ENCODE measurements at places on chromosomes 2 and 18.

DNA sequence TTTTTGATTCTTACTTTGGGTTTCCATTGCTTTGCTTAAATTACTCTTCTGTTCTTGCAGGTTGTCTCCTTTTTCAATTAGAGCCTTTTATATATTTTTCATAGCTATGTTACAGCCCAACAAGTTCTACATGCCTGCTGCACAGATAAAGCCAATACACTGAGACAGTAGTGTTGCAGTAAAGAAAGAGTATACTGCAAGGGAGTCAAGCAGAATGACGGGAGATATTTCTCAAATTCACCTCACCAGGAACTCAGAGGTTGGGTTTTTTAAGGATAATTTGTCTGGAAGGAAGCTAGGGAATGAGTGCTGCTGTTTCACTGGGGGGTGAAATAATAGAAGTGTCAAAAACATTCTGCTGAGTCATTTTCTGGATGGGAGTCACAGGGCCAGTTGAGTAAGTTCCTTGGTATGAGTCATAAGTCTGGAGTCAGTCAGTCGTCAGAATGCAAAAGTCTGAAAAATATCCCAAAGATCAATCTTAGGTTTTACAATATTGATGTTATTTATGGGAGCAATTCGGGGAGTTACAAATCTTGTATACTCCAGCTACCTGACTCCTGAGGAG, 193.0 kb upstream of the RGPD4 start:
- no peak for DNase-seq

GRCh38 chr18:24500217-24500616, 39.8 kb downstream of the HRH4 start:
- no peak for DNase-seq

DNA sequence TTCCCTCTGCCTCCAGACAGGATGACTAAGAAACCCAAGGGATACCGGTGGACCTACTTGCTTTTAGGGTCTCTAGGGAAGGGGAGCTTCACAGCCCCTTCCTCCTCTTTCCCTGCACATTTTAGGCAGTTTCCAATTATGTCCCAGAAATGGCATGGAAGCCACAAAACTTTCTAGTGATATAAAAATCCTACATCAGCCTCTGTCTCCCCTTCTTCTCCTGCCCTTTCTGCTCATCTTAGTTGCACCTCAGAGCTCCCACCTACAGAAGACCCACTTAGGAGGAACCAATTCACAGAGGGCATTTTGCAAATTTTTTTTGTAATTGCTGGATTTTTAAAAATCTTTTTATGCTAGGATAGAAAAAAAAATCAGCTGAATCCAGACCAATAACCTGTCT, 263.1 kb downstream of the TNS1 start:
- DNase-seq = no peak

DNA sequence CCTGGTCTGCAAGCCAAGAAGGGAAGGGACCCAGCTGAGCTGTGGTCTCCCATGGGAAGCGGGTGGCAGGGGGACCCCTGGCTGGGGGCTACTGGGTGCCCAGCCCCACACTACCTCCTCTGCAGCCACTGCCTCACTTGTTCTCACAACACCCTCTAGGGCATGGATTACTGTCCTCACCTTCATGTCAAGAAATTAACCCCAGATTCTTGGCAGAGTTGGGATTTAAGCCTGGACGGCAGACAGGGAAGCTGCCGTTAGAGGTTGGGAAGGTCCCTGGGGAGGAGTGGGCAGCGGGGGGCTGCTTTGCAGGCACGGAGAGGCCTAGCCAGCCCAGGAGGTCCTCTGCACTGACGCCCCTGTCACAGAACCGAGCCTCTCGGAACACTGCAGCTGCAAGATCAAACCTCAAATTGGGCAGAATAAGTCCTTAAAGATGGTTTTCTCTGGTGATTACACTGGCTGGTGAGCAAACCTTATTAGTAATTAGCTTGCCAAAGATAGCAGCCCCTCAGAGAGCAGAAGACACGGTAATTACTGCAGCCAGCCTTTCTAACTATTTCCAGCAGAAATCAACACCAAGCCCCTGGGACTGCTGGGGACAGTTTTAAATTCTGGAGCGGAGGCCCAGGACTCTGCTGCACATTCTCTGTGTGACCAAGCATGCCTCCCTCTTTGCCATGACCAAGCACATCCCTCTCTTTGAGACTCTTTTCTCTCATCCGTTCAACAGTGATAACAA, 35.9 kb downstream of the KCNF1 start:
- DNase-seq = no peak

DNA sequence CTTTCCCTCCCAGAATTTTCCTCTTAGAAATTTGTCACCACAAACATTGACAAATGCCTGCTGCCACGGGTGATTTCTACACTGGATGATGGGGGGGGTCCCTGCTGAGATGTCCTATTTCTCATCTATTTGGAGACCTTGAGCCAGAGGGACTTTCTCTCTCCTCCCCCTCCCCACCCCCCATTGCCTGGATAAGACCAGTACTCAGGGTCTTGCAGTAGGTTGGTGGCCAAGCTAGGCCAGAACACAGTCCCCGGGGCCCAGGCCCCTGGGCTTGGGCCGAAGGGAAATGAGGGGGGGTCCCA, 560 bp upstream of the DUSP2 start:
- DNase-seq = no peak

DNA sequence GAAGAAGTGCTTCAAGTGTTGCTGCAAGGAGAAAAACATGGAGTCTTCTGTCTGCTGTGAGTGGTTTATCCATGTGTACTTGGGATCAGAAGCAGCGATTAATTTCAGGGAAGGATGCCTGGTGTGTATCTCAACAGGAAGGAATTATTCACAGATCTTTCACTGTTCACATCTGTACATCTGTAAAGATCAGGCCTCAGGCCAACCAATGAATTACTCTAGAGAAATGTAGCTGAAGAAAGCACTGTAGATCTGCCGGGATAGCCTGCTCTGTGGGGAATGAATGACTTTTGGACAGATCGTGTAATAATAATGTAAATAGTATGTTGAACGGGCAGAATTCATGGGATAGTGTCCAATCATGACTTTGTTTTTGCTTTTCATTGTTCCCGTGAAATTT, 54.0 kb upstream of the SPP2 start:
- no peak for DNase-seq

- peak; percentile 97 for DNase-seq
Measured at GRCh38 chr2:235050980-235051351, 99.1 kb downstream of the SH3BP4 start.

DNA sequence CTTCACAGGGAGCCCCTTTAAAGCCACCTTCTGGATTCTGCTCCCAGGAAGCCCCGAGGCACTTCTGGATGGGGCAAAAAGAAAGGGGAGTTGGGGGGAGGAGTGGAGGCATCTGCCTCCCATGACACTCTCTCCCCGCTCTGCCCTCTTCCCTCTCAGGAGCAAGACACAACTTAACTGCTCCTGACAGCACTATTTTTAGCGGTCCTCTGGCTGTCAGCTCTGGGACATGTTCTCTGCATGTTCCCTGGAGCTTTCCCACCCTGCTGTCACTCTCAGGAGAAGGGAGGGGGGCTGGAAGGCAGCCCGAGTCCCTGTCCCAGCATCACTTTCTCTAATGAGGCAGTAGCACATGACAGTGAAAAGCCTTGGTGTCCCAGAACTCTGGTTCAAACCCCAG, 32.3 kb downstream of the PLB1 start:
- no peak for DNase-seq

DNA sequence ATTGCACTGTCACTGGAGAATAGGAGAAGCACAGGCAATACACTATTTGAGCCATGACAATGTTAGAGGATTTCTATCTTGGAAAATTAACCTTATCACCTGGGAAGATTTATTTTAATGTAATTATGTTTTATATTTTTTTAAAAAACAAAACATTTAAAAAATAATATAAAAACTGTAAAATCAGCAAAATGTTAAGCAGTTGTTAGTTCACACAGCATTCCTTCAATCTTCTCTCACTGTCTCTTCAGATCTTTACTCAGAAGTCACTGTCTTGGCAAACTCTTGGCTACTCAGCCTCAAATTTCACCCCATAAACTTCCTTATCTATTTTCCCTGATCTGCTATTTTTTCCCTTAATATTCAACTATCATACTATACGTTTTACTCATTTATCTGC, 1322.6 kb downstream of the LRP1B start:
- DNase-seq = no peak

DNA sequence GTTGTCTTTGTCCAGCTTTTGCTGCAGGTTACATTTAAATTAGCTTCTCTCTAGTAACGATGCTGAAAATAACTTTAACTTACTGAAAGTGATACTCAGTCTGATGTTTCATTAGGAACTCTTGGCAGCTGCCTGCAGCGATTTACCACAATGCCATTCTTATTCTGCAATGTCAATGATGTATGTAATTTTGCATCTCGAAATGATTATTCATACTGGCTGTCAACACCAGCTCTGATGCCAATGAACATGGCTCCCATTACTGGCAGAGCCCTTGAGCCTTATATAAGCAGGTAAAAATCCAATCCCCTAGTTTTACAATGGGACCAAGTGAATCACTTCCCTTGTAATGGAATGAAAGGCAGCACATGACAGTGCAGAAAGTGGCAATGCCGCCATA, 16.3 kb upstream of the MFF start:
- DNase-seq = no peak

DNA sequence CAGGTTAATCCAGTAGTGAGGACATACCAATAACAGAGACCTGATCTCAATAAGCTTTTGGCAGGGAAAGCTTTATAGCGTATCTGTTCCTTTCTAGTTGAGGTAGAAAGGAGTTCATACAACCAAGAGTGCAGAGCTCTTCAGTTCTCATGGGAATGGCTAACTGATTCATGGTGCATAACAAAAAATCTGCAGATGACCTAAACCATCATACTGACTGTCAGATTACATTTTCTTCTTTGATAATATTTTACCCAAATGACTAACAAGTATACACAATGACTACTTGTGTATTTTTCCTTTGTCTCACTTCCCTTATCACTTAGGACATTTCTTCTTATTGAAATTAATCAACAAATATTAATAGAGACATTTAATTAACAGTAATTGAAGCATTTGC, 140.0 kb upstream of the SERTAD2 start:
- DNase-seq = no peak

DNA sequence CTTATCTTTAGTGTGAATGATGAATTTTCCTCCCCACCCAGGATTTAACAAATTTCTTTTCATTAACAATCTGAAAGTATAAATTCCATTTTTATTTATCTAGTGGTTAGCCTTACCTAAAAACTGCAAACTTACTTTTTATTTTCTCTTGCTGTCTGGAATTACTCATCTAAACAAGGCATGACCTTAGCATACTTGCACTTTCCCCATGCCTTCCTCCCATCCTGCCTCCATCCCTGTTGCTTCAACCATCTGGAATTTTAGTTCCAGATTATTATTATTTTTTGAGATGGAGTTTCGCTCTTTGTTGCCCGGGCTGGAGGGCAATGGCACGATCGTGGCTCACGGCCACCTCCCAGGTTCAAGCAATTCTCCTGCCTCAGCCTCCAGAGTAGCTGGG, 35.6 kb downstream of the GDF7 start:
- DNase-seq = no peak

GRCh38 chr2:172208791-172209325, 106.2 kb upstream of the DLX2 start:
- DNase-seq = no peak

DNA sequence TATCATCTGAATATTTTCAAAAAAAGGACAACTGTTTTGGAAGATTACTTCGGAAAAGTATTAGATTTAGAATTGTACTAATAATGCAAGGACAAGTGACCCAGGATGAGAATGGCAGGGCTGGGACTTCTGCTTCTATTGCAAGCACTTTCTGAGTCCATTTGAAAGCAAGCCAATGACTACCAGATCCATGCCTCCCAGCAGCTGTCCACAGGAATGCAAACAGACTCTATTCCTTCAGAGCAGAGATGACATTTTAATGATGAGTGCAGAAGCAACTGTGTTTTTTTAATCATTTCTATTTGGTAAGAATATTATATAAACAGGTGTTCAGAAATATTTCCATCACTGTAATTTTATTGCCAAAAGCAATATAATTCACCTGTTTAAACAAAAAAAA, 456.7 kb downstream of the SOX11 start:
- DNase-seq = no peak

GRCh38 chr2:147657086-147658000, 187.5 kb upstream of the ACVR2A start:
- no peak for DNase-seq

- no peak for DNase-seq
Measured at GRCh38 chr18:45608400-45608799, 6.9 kb upstream of the SLC14A2 start.

DNA sequence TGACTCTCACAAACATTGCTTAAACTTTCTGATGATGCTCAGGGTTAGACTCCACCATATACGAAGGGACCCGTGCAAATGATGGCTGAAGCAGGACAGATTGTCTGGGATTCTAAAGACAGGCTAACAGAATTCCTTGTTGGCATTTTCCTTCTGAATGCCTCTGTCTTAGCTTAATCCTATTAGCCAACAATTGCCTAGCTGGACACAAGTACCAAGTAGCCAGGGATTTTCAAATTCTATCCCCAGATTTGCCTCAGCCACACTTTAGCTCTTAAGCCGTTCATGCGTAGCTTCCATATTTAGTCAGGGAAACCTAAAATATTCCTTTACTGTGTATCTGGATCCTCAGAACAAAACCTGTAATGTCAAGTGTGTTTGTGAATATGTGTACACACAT, 40.0 kb downstream of the COL4A3 start:
- DNase-seq = no peak

DNA sequence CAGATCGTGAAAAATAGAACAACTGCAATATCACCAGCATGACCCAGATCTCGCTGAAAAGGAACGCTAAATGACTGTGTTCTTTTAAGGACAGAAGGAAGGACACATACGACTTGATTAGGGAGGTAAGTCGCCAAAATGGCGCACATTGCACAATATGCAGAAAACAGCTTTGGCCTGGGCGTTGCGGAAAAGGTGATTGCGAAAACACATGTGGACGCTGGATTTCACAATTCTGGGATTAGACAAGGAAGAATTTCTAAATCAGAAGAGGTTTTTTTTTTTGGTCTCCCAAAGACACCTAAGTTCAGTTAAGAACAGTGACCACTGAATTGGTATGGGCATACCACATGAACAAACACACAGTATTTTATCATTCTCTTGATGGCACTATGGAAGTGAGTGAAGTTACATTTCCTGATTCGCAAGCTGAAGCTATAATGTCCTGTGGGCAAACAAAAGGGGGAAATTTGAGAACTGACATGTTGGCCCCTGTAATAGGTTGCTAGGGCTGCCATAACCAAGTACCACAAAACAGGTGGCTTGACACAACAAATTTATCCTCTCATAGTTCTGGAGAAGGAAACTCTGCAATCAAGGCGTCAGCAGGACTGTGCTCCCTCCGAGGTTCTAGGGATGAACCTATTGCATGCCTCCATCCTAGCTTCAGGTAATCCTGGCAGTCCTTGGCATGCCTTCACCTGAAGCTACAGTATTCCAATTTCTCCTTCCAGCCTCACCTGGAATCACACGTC, 25.8 kb upstream of the ERICH2 start:
- DNase-seq = no peak

DNA sequence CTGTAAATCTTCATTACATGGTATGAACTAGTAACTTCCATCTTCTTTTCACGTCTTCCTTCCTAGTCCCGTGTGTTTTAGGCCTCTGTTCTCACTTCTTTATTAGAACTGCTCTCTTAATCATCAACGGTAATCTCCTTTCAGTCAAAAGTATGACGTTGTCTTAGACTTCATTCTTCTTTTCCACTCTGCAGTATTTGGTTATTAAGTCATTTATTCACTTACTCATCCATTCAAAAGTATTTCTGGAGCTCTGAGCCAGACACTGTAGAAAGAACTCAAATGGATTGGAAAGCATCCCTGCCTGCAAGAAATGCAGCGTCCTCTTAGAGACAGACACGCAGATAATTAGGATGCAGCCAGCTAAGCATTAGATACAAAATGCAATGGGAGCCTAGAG, 494.6 kb upstream of the NRP2 start:
- DNase-seq = no peak

GRCh38 chr2:62525549-62526269, 19.7 kb upstream of the TMEM17 start:
- no peak for DNase-seq
